Stimulated activated CD8-positive, alpha-beta memory T cell treated with anti-CD3 and anti-CD28 coated beads, Interleukin-15, amount 100 ng/mL, for 24 hours (primary cell): ENCODE measurements at places on chromosomes 7 and 10.

DNA sequence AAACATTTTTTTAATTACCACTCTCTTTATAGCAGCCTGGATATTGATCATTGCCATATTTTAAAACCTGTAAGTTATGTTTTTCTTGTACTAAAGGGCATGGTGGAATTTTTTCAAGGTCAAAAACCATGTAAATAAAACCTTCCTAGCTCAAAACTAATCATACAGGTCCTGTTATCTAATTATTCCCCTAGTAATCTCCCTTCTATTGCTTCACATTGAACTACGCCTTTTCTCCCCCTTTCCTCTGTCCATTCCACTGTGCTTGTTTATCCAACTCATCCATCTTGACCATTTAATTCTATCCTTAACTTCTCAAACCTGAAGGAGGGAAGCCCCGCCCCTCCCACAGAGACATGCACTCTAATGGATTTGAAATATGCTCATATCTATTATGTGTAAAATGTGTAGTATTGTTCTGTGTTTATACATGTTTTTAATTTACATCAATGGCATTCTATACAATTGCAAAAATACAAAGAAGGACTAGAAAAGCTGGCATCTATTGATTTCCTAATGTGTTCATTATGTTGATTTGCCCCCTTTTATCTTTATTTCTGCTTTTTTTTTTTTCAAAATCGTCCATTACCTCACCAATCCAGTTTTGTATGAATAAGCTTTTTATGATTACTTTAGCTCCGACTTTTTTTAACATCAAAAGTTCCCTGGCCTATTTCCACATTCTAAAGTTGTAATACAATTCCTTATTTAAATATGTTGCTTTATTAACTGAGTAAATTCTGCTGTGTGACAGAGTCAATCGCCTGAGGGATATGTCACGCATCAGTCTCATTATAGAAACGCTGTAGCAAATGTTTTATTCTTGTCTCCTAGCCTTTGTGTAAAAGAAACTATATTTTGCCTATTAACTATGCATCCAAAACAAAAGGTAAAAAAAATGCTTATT is 61.0 kb downstream of the MET start:
- no peak for DNase-seq

GRCh38 chr10:102227050-102227449 is 951 bp downstream of the ELOVL3 start:
- no peak for DNase-seq

DNA sequence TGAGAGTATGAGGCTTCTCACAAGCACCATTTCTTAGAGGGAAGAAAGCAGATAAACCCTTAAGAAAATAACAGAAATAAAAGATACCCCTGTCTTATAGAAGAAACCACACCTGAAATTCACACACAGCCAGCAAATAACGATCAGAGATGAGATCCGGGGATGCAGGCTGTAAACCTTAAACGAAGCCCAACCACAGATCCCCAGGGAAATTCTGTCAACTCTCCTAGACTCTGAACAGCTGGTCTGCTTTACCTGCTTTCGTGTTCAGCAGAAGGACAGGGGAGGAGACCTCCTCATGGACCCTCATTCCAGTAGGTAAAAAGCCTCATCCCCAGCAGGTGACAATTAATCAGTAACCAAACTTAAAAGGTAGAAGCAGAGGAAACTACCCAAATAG is 45.0 kb downstream of the VOPP1 start:
- DNase-seq, result no peak

GRCh38 chr10:110546499-110547110 is 20.9 kb upstream of the SMC3 start:
- no peak for DNase-seq

GRCh38 chr10:131703941-131704340 is 196.9 kb upstream of the PPP2R2D start:
- DNase-seq, result no peak

DNA sequence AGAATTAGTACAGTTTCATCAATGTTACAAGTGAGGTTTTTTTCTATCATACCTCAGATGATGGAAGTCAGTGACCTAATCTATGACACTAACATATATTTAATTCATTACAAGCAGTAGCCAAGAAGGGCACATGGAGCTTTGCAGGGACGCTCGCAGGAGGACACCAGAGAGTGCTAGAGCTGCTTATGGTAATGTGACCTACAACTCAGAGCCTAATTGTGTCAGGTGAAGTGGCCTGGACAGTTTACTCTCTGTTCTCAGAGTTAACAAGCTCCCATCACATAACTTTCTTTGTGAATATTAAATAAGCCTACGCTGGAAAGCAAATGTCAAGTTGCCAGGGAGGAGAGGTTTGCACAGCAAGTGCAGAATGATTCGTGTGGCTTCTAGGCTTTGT is 11.6 kb upstream of the CNNM2 start:
- DNase-seq, result no peak

- no peak for DNase-seq
These were observed 56.6 kb downstream of the BMPER start for GRCh38 chr7:33961948-33962347.

DNA sequence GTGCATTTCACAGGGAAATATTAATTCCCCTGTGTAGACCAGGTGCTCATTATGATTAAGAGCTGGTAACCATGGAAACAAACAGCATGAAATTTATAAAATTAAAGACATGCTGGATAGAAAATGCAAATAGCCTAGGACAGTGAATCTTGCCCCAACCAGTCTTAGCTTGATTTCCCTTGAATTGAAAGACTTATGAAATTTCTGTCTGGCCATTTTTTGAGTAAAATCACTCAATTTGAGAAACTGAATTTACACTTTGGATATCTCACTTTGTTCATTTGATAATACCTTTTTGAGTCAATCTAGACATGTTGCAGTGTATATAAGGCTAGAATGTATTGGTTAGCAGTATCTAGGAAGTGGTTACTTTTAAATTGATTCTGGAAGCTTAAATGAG is 4.4 kb upstream of the SMIM30 start:
- DNase-seq, result no peak

DNA sequence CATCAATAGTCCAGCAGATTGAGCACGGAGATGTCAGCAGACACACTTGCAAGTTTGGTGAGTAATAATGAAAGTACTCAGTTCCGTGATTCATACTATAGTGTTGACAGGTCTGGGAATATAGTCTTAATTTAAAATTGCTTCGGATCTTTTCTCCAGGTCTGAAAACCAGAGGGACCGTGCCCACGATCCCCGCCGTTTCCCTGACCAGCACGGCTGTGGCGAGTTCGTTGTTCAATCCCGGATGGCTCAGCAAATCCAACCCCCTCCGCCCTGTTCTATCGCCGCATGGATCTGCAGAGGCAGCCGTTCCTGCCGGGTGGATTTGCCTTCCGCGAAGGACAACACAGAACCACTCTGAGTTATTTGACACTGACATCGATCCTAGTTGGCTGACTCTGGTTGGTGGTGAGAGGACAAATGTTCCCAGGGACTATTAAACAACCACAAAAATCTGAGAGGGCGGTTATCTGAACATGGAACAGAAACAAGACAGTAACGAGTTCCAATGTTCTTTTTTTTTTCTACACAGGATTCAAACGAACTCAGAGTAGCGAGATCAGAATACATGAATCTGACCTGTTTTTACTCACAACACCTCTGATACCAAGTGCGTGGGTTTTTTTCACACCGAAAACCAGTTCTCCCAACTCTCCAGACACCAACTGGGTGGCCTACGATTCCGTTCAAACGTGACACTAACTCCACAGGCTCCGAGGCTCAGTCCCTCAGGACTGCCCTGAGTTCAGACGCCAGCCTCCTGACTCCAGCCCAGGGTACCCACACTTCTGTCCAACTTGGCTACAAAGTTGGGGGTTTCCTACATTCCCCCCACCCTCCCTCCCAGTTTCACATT is 52.7 kb downstream of the RBM17 start:
- no peak for DNase-seq

GRCh38 chr7:71165708-71166107 is 33.8 kb downstream of the GALNT17 start:
- no peak for DNase-seq

- no peak for DNase-seq
These were observed 17.4 kb downstream of the CCDC6 start for GRCh38 chr10:59888781-59889435.

DNA sequence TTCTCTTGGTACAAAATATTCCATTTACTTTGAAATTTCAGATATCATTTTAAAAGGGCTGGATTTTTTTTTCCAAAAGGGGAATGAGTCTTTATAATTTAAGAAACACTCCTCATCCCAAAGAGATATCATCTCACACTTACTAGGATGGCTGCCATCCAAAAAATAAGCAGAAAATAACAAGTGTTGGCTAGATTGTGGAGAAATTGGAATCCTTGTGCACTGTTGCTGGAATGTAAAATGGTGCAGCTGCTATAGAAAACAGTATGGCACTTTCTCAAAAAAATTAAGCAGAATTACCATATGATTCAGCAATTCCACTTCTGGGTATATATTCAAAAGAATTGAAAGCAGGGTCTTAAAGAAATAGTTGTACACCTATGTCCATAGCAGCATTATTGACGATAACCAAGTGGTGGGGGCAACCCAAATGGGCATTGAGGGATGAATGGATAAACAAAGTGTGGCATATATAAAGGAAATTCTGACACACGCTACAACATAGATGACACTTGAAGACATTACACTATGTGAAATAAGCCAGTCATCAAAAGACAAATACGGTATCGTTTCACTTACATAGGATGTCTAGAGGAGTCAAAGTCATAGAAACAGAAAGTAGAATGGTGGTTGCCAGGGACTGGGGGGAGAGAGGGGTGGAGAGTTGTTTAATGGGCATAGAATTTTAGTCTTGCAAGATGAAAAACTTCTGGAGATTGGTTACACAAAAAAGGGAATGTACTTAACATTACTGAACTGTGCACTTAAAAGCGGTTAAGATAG is 53.8 kb downstream of the LSM5 start:
- no peak for DNase-seq

DNA sequence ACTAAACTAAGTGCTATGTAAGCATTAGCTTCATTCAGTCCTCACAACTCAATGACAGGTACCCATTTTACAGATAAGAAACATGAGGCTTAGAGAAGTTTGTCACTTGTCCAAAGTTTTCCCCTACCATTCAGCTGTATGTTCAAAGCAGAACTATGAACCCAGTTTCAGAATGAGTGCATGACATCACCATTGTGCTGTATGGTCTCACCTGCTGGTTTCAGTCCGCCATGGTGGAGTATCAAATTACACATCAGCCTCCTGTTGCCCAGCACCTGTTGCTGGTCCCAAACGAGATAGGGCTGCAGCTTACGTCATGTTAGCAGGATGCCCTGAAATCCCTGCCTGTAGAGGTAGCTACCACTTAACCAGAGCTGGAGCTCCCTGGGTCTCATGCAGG is 95.0 kb downstream of the DYNC1I1 start:
- no peak for DNase-seq

DNA sequence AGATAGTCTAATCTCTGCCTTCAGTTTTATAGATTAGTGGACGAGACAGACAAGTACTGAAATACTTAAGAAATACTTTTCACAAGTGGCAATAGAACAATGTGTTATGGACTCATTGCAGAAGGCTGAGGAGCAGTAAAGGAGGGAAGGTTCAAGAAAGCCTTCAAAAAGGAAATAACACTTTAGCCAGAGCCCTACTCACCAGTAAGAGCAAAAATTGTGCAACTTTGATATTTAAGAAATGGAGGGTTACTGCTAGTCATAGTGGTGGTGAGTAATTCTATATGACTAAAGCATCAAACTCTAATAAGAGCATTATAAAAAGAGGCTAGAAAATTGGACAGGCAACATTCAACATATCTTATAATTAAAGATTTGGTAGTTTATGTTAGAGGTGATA is 28.8 kb downstream of the PTPN12 start:
- DNase-seq, result no peak

- no peak for DNase-seq
These were observed 455.4 kb upstream of the C7orf33 start for GRCh38 chr7:148135116-148135515.

DNA sequence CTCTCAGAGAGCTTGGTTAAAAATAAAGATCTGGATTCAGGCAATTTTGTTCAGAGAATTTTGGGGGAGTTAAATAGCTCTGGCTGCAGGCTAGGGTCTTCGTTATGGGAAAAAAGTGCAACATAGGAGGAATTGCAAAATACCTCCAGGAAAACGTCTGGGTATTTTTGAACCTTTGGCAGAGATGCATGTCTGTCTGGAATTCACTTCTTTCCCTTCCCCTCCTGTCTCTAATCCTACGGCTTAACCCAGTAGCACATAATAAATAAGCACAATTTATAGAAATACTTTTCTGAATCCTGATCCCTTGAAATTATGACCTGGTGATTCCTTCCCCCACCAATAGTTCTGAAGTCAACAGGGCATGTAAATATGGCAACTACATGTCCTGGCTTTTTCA is 19.3 kb upstream of the NUP205 start:
- DNase-seq, result no peak
